ENCODE measurements at places on chromosomes 7 and 10.
A peak's percentile ranks its signal among the peaks of the same experiment; 100 is the strongest.

DNA sequence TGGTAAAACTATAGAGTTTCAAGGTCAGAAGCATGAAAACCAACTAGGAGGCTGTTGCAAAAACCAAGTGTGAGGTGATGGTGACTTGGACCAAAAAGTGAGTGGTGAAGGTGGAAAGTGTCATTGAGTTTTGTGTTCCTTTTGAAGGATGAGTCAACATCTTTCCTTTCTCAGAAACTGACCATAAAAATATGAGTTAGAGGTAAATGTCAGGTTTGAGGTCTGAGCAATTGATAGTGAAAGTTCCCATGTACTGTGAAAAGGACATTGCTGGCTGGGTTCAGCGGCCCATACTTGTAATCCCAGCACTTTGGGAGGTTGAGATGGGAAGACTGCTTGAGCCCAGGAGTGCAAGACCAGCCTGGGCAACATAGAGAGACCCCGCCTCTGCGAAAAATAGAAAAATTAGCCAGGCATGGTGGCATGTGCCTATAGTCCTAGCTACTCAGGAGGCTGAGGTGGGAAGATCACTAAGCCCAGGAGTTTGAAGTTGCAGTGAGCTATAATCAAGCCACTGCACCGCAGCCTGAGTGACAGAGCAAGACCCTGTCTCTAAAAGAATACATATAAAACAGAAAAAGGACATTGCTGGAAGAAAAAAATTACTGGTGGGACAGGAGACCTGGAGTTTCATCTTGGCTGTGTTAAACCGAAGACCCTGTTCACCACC lies 89.3 kb upstream of the ARID5B start:
- DNase-seq, result no peak

- no peak for DNase-seq
Measured at GRCh38 chr10:75472685-75473084, 41.3 kb downstream of the LRMDA start.

DNA sequence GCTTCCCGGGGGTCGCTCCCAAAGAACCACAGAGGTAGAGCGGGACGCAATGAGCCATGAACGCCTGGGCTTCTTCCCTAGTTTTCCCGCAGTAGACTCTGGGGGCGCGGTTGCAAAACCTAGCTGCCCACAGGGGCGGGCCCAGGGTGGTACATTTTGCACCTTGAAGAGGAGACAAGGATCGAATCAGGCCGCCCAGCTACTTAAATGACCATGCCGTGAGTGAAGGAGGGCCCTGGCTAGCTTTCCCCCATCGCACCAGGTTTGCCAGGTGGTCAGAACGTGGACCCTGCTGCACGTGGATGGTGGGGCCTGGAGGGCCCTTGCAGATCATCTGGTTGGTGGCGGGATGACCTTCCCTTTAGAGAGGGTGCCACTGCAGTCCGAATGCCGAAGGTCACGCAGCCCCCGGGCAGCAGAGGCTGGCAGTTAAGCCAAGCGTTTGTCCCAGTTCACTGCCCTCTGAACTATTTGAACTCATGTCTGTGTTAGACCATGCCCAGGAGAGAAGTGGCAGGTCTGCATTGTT lies 604 bp upstream of the SHTN1 start:
- DNase-seq, result no peak

- DNase-seq, result no peak
Measured at GRCh38 chr10:97024168-97025073, 161.3 kb downstream of the SLIT1 start.

DNA sequence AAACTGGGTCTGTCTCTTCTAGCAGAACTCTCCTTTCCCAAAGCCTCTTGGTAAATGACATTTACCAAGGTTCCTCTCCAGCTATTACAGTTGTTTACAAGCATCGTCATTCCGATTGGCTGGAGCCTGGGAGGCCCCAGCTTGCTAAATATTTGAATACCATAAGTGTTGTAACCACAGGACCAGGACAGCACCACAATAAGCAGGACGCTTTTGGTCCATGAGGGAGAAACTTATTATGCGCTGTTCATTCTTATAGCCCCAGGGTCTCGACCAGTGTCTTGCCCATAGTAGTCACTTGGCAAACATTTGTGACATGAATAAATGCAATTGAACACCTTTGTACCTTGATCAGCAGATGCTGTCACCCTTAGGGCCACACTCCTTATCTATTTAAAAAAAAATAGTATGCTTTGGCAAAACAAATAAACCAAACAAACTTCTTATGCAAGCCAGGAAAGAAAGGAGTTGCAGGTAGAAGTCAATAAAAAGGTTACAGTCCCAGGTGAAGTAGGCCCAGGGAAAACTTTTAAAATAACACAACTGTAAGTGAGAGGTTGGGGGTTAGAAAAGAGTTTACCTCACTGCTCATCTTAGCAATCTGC lies 32.8 kb downstream of the NRAP start:
- no peak for DNase-seq

- no peak for DNase-seq
Measured at GRCh38 chr10:100568912-100569311, 33.2 kb downstream of the HIF1AN start.

- no peak for DNase-seq
Measured at GRCh38 chr7:25083201-25083600, 41.9 kb downstream of the CYCS start.

DNA sequence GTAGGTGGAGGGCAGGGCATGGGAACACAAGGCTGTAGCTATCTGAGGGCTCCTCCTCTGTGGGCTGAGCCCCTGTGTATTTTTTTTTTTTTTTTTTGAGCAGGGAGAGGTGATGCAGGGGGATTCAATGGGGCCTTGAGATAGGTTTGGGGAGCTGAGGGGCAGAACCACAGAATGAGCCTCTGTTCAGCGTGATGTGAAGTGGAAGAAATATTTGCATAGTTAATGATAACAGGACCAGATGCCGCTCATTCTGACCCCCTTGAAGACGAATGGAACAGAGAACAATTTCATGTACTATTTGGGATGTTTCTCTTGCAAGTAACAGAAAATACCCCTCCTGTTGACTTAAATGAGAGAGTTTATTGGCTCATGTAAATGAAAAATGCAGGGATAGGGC lies 69.7 kb upstream of the EMX2 start:
- DNase-seq, result no peak

DNA sequence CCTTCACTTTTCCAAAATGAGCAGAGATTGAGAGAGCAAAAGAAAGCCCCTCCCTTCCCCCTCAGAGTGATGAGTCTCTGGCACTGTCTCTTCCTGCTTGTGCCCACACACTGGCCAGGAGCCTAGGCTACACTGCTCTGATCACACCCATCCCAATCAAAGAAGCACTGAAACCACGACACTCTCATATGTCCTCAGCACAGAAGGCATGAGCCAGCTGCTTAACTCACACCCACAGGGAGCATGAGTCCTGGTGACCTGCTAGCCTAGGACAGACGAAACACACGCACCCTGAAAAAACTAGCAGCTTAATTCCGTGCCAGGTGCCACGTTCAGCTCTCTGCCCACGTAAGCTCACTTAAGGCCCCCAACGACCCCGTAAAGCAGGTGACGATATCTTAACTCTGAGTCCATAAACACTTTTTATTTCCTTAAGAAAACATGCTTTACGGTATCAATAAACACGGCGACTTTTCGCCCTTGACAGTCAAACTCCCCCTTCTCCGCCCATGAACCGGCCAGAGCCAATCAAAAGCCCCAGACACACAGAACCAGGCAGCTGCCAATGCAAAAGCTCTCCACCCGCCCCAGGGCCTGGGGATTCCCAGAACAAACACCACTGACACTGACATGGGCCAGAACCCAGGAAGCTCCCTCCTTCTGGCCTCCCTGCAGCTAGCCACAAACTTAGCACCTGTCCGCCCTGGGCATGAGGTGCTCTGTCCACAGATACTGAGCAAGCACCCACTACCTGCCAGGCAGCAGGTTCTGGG lies 69.0 kb downstream of the TNRC18 start:
- DNase-seq, result no peak

DNA sequence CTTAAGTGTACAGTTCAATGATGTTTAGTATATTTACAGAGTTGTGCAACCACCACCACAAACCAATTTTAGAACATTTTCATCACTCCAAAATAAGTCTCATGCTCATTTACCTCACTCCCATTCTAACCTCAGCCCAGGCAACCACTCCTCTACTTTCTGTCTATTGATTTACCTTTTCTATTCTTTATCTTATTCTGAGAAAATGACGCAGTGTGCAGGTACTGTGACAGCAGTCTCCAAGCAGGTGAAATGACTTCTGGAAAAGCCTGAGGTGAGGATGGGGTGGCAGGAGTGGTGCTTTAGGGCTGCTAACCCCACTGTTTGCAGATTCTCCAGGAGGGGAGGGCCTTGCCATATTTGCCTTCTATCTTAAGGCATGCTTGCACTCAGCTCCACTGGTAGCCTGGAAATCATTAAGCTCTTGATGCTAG lies 39.5 kb downstream of the GARS1 start:
- DNase-seq, result no peak

GRCh38 chr7:150945171-150945852 lies 32.8 kb downstream of the KCNH2 start:
- peak; percentile 13 for DNase-seq
